ENCODE measurements at places on chromosomes 3 and 15.
A peak's percentile ranks its signal among the peaks of the same experiment; 100 is the strongest.

GRCh38 chr3:108293858-108294257 lies 2.5 kb upstream of the HHLA2 start:
- no peak for DNase-seq

- no peak for DNase-seq
Observed at GRCh38 chr15:23457890-23458289, 10.8 kb upstream of the GOLGA6L2 start.

DNA sequence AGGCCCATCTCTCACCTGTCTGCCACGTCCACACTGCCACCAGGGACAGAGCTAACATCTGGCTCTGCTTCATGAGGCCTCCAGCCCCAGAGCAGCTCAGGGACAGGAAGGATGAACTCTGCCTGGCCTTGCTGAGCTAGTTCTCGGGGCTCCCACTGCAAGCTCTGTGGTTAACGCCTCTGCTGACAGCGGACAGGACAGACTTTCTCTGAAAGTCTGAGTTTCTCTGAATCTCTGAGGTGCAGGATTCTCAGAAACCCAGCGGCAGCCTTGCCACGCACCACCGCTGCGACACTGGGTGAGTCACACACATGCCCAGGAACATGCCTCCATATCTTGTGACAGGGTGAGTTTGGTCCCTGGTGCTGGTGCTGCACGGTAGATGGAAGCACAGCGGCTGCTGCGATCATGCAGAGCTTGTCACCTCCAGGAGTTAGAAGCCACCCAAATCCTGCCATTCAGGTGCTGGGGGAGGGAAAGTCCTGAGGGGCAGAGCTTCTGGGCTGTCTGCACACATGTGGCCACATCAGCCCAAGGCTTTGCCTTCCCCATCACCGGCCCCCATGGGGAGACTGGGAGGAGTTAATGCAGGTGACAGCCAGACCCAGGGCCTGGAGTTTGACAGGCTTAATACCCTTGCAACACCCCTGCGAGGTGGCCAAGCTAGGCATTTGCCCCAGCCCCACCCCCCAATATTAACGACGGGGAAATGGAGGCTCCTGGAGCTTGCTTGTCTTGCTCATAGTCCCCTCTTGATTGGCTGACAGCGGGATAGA lies 267.0 kb downstream of the PLCL2 start:
- DNase-seq, result peak; percentile 45

- no peak for DNase-seq
Observed at GRCh38 chr15:56168394-56168793, 75.3 kb downstream of the RFX7 start.

DNA sequence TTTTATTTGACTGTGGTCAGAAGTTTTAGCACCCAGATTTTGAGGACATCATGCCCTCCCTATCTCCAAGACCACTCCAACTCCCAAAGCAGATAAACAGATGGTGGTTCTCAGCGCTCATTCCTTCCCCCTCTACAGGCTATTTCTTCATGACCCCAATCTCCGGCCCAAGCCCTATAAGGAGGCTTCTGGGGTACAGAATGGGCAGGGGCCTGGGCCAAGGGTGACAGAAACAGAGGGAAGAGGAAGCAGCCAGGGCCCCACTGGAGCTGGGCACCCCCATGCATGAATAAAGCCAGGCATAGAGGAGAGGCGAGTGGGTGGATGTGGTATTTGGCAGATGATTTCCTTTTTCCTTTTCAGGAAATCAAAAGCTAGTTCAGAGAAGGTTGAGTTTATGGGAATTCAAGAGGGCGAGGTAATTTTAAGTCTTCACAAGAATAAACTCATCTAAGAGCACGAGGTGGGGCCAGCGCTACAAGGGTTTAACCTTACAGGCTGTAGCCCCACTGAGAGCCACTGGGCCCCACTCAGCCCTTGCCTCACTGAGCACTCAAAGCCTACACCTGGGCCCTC lies 104.8 kb upstream of the HERC1 start:
- no peak for DNase-seq

- DNase-seq, result no peak
Observed at GRCh38 chr15:58532126-58532525, 100.3 kb downstream of the LIPC start.

GRCh38 chr3:187261541-187261969 lies 30.0 kb downstream of the MASP1 start:
- no peak for DNase-seq

DNA sequence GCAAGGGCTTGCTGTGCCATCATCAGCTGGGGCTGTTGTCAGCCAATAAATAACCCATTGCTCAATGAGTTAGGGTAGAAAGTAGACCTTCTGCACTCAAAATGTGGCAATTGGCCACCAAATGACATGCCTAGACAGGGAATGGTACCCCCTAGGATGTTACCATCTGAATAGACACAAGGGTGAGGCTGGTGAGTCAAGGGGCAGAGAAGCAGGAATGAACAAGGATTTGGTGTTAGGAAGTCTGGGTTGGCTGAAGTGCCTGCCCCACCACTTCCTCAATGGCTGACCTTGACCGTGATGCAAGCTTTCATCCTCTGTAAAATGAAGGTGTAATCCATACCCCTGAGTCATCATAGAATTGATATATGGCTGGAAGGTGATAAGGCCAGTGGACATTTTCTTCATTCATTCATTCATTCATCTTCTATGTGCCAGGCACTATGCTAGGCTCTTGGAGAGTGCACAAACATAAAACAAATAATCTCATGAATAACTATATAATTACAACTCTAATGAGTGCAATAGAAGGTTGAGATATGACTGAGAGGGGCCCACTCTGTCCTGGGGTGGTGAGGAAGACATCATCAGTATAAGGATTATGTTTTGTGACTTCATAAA lies 4.4 kb upstream of the CA12 start:
- no peak for DNase-seq

DNA sequence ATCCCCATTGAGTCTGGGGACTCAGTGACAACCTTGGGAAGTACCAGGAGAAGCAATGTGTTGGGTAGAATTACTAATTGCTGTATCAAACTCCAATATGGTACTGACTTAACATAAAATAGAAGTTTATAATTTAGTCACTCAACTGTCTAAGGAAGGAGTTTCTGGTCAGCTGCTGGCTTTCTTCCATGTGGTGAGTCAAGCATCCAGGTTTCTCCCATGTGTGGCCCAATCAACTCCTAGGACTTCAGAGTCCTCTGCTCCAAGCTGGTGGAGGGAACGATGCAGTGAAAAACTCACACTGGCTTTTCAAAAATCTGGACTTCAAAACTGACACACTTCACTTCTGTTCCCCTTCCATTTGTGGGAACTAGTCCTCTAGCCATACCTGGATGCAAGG lies 25.2 kb downstream of the WNT5A start:
- DNase-seq, result no peak

GRCh38 chr15:69784798-69785566 lies 312.7 kb downstream of the TLE3 start:
- DNase-seq, result no peak

- DNase-seq, result peak; percentile 58
Observed at GRCh38 chr15:59406446-59406845, 31.5 kb upstream of the FAM81A start.

GRCh38 chr3:9700536-9700935 lies 3.1 kb upstream of the CPNE9 start:
- DNase-seq, result no peak

- no peak for DNase-seq
Observed at GRCh38 chr3:13332740-13333139, 87.4 kb downstream of the NUP210 start.

GRCh38 chr3:72344647-72345046 lies 503.6 kb downstream of the SHQ1 start:
- no peak for DNase-seq

DNA sequence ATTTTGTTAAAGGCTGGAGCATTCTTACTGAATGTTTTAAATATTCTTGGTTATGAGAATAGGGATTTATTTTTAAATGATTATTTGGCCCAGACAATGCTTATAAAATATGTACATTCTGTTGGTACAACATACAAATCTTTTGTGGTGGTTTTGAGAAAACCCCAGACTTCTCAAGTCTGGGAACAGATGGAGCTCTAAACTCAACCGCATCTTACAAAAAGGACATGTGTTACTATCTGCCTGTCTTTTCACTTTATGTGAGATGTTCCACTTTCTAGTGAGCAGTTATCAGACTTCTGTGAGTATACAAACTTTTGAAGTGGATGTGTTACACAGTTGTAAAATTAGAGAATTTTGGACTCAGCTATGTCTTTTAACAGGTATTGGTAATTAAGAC lies 135.5 kb upstream of the RBMS3 start:
- no peak for DNase-seq

- DNase-seq, result no peak
Observed at GRCh38 chr3:102791641-102792589, 357.1 kb downstream of the ZPLD1 start.

GRCh38 chr3:22269831-22270230 lies 518.8 kb upstream of the ZNF385D start:
- DNase-seq, result no peak

- DNase-seq, result no peak
Observed at GRCh38 chr3:196699749-196700148, 12.3 kb downstream of the CEP19 start.

- no peak for DNase-seq
Observed at GRCh38 chr3:27669591-27669990, 52.5 kb downstream of the EOMES start.

GRCh38 chr15:68506071-68506470 lies 72.7 kb upstream of the CORO2B start:
- DNase-seq, result no peak

- no peak for DNase-seq
Observed at GRCh38 chr15:91561371-91562100, 292.0 kb upstream of the SLCO3A1 start.

DNA sequence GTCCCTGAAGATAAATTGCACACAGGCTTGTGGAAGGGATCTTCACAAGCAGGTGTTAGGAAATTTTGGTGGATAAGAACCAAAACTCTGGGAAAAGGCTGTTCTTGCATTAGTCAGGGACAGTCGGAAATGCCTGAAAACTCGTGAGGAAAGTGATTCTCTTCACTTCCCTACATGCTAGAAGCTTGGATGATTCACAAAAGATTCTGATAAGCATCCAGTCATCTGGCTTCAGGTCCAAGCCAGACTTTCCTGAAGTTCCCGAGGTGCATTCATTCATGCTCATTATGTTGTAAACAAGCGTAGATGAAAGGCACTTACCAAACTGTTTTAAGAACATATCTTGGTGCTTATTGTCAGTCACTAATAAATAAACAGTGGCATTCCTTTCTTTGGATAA lies 1028.7 kb downstream of the NTRK3 start:
- DNase-seq, result no peak

- DNase-seq, result no peak
Observed at GRCh38 chr3:175386630-175387029, 527.5 kb downstream of the NAALADL2 start.

DNA sequence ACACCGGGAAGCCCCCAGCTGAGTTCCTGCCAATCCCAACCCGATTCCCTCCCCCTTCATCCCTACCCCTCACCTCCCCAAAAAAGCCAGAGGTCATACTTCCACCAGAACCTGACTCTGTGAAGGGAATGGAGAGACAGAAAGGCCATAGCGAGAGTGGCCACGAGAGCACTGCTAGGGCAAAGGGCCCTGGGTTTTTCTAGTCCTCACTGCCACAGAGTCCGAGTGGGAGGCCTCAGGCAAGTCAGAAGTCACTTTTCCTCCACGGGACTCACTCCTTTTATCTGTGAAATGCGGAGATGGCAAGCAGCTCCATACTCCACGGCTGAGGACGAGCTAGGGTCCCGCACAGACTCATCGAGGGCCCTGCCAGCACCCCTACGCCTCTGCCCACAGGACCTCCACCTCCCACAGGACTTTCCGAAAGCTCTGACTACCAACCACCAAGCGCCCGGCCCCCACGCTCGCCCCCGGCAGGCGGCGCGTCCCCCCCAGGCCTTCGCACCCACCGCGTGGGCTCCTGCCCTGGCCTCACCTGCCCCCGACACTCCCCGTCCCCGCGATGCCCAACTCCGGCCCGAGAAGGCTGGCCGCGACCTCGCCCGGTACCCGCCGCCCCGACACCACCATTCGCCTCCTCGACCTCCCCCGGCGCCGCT lies 792 bp downstream of the ATP13A3 start:
- DNase-seq, result peak; percentile 22
